ENCODE measurements at places on chromosomes 12 and 14. TPM values are rescaled to one million over a fixed set of nuclear protein-coding genes. Genes with fewer than 3 reads are reported as not detected.

- DNase-seq: no peak
Observed at GRCh38 chr12:117161460-117162166, 28.7 kb downstream of the FBXO21 start.

- DNase-seq: no peak
Observed at GRCh38 chr14:33800735-33801163, 150.1 kb downstream of the EGLN3 start.

ASCL4 gene
- total RNA-seq: not detected

MYH6 gene
- not detected for total RNA-seq

SPIC gene
- total RNA-seq: not detected

CCDC92 gene
- total RNA-seq: 33.6 TPM

GPR68 gene
- 0.53 TPM for total RNA-seq

Data from B cell (primary cell).